ENCODE measurements at places on chromosomes 4 and X. TPM values are rescaled to one million over a fixed set of nuclear protein-coding genes. Genes with fewer than 3 reads are reported as not detected.
A peak's percentile ranks its signal among the peaks of the same experiment; 100 is the strongest.

DNA sequence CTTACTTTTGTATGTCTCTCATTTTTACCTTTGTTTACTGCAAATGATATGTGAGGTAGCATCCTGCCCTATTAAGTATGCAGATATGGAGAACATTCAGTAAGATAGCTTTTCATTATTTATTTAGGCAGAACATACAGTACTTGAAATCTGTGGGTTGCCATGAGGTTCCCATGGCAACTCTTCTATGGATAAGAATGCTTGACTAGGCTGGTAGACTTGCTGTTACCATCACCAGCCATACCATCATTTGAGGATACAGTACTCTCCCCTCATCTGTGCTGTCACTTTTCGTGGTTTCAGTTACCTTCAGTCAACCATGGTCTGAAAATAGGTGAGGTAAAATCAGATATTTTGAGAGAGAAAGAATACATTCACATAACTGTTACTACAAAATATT lies 56.7 kb downstream of the NAF1 start:
- DNase-seq, result no peak

DNA sequence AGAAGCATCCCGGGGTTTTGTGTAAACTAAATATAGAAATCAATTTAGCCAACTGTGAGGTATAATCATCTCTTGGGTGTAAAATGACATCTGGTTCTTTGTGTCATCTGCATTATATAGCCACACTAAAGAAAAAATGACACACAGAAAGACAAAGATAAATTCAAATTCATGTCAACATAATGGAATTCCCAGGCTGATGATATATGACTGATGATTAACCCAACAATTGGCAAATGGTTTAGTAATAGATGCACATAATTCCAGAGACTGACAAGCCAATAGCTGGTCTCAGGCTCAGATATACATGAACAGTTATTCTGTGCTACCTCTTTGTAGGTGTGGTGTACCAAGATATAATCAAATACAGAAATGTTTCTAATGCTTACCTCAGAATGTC lies 375.4 kb upstream of the PITX2 start:
- DNase-seq, result no peak

- no peak for DNase-seq
Observed at GRCh38 chrX:2559124-2559523, 58.3 kb upstream of the DHRSX start.

GRCh38 chr4:186939226-186939625 lies 215.6 kb upstream of the FAT1 start:
- no peak for DNase-seq

GRCh38 chrX:15320297-15320696 lies 4.9 kb upstream of the ASB11 start:
- DNase-seq, result peak; percentile 14

- DNase-seq, result no peak
Observed at GRCh38 chr4:89338206-89338605, 30.6 kb upstream of the GPRIN3 start.

DNA sequence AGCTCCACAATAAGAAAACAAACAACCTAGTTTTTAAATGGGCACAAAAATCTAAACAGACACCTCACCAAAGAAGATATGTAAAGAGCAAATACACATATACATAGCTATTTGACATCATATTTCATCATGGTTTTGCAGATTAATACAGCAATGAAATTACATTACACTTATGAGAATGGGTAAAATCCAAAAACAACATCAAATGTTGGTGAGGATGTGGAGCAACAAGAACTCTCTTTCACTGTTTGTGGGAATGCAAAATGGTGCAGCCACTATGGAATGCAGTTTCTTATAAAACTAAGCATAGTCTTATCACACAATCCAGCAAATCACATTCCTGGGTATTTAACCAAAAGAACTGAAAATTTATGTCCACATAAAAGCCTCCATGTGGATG lies 25.0 kb downstream of the TLR6 start:
- no peak for DNase-seq

GRCh38 chrX:17433965-17434364 lies 59.0 kb downstream of the NHS start:
- no peak for DNase-seq

DNA sequence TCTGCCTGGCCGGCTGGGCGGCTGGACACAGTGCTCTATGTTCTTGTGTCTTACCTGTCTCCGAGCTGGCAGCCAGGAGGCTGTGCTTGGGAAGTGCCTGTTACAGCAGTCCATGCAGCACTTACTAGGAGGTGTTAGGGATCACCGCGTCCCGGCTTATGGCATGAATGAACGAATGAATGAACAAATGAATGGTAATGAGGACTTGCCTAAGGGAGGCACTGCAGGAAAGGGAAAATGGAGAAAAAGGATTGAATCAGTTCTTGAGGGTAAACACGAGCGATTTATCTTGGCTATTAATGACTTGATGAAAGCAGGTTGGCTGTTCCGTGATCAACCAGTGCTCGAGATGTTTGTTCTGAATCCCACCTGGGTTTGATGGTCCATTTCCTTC lies 31.1 kb downstream of the TBC1D14 start:
- no peak for DNase-seq

GRCh38 chr4:41471126-41472071 lies 66.6 kb upstream of the LIMCH1 start:
- DNase-seq, result no peak

DNA sequence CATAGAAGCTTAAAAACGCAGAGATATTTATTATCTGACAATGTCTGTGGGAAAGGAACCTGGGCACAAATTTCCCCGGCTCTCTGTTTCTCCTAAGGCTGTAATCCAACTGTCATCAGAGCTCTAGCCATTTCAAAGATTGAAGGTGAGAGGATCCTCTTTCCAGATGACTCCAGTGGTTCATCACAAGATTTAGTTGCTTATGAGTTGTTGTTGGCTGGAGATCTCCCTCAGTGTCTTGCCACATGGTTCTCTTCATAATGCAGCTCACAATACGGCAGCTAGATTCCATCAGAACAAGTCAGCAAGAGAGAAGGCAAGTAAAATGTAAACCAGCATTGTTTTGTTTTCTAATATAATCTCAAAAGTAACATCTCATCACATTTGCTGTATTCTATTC lies 369.4 kb downstream of the GASK1B start:
- no peak for DNase-seq

DNA sequence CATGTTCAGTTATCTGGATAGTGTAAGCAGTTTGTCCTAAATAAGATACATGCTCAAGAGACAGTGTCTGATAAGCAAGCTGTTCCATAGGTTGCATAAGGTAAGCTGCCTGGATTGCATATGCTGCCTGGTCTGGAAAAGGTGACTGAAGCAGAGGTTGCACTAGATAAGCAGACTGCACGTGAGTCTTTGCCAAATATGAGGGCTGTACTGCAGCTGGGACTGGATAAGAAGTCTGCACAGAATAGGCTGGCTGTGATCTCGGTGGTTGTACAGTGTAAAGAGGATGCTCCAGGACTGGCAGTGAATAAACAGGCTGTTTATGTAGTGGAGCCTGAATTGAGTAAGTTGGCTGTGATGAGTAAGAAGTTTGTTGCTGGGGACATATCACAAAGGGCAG lies 68.9 kb downstream of the WNK3 start:
- no peak for DNase-seq

DNA sequence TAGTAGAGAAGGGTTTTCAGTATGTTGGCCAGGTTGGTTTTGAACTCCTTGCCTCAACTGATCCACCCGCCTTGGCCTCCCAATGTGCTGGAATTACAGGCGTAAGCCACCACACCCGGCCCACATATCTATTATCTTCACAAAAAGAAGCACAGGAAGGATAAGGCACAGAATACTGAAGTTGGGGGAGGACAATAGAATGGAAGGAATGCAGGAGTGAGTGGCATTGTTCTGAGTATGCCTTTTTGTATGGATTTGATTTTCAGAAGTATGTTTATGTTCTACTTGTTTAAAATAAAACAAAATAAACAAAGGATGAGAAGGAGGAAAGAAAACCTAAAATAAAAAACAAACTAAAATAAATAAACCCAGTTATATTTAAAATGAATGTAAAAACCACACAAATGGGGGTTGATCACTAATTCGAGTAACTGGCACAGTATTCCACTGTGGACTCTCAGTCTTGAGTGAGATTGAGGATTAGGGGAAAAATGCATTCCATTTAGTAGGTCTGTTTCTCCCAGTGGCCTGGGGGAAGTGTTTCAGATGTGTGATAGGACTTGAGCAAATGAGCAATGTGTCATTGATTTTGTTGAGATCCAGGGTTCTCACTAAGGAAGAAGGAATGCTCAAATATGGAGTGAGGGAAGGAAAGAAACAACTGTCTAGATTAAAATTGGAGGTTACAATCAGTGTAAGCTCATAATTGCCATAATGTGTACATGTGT lies 109.0 kb upstream of the C1QTNF7 start:
- no peak for DNase-seq

DNA sequence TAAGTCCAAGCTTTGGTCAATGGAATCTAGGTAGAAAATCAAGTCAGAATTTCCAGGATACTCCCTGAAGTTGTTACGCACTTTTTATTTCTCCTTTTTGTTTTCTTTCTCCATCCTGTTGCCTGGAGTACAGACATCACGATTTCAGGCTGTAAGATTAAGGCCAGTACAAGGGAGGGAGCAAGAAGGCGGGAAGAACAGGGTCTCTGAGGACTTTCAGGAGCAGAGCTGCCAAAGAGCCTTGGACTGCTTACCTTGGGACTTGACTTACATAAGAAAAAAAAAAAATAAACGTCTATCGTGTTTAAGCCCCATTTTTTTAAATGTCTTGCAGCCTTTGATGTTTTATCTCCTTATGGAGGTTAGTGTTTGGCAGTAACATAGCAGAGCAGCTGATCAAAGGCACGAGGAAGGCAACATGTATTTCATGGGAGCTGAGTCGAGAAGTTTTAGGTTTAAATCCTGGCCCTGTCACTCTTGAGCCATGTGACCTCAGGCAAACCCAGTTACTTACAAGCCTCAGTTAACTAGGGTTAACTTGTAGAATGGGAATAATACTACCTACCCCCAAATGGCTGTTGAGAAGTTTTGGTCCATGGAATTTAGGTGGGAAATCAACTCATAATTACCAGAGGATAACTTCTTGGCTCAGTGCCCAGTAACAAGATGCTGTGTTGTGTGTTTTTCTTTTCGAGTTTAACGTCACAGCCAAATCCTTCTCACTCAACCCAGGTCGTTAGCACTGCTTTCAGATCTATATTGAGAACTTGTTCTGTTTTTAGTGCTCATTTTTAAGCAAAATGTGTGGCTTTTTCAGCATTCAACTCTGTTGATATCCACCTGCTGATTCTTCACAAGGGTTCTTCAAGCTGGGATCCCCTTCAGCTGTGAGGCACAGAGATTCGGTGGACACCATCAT lies 106.8 kb downstream of the CLNK start:
- no peak for DNase-seq

GRCh38 chr4:109412776-109413175 lies 20.8 kb upstream of the SEC24B start:
- DNase-seq, result no peak

- DNase-seq, result no peak
Observed at GRCh38 chr4:115929373-115929772, 816.0 kb upstream of the NDST4 start.

DNA sequence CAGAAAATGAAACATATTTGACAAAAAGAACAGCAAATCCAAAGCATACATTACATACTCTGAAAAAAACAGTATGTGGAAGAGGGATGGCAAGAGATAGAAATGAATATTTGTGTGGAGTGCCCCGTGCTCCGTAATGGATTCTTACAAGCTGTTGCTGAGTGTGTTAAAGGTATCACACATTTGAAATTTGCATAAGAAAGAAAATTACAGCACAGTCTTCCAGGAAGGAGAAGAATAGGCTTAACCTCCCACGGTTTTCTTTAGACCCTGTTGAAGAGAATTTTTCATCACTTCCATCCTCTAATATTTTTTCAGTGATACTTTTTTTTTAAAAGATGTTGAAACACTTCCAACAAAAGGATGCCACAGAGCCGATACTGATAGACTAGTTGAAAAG lies 1489.4 kb downstream of the RAPGEF2 start:
- no peak for DNase-seq

- no peak for DNase-seq
Observed at GRCh38 chr4:48134081-48134480, at the start of gene TXK. Gene TXK, minus strand, starts transcription at chr4:48134250. Its CDS starts 80 bp downstream, at chr4:48134170.

DNA sequence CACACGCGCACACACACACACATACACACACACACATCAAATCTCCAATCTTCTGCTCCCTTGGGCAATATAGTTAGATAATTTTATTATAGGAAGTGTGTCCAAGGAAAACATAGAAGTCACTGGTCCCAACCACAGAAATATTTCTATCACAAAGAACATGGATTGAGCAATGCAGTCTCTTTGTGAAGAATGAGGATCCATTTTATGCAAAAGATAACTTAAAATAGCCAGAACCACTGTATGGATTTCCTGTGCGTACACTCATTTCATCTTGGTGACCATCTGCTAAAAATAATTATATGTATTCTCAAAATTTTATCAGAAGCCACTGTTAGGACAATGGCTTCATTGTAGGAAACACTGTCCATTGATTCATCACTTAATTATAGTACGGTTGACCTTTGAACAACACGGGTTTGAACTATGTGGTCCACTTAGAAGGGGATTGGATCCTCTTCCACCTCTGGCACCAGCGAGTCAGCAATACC lies 169.6 kb upstream of the MXRA5 start:
- peak; percentile 45 for DNase-seq

DNA sequence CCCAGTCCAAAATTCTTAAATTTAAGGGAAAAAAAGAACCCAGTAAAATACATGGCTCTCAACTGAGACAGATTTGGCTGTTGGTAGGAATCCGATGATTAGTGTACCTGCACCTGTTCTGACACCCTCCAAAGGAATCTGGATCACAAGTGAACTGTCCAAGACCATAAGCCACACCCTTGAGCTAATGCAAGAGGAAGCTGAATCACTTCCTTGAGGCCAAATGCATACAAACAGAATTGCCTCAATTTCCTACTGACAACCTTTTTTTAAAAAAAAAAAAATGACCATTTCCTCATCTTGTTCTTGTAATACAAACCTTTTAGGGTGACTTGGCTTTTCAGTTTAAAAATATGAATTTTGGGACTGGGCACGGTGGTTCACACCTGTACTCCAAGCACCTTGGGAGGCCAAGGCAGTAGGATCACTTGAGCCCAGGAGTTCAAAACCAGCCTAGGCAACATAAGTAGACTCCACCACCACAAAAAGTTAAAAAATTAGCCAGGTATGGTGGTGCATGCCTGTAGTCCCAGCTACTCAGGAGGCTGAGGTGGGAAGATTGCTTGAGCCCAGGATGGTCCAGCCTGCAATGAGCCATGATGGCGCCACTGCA lies 10.7 kb upstream of the FBXL5 start:
- no peak for DNase-seq

- peak; percentile 15 for DNase-seq
Observed at GRCh38 chr4:62548108-62548524, 1348.0 kb downstream of the ADGRL3 start.

- DNase-seq, result no peak
Observed at GRCh38 chr4:16129336-16129735, 45.5 kb upstream of the PROM1 start.

- no peak for DNase-seq
Observed at GRCh38 chr4:23234018-23234417, 541.3 kb downstream of the GBA3 start.

Gene IL9R
- total RNA-seq, result not detected

Gene F11
- total RNA-seq, result not detected

Gene CCDC110
- total RNA-seq, result 2.7 TPM

Gene SPANXD
- not detected for total RNA-seq

Gene OTUD6A
- total RNA-seq, result not detected

Gene MAGEA2B
- total RNA-seq, result 16.7 TPM
